Tibial nerve (tissue), 4 donors: ENCODE measurements at places on chromosomes 3 and 15. TPM values are rescaled to one million over a fixed set of nuclear protein-coding genes. Genes with fewer than 3 reads are reported as not detected.

The PSMD6 gene
- 47.4 TPM for total RNA-seq

DNA sequence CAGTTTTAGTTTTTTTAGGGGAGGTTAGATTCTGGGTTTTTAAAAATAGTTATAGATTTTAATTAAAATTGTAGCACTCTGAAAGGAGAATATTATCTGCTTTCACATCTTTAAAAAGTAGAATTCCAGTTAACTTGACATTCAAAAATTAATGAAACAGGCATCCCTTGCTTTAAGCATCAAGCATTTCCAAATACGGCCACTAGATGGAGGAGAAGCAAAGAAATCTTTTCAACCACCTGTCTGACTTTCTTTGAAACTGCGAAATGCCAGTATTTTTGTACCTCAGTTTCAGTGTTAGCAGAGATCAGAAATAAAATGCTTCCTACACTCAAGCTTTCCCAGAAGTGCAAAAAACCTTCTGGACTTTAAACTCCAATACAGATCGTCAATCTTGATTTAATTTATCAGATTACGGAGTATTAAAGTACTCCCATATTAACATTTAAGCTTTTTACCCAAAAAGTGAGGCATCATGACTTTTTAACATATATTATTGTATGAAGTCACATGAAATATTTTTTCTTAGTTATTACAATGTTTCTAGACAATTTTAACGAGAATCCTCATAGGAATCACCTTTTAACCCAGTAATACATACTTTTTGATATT, 153.3 kb downstream of the P3H2 start:
- peak; percentile 83 for DNase-seq
- H3K27ac ChIP-seq = no peak overlapping the region

- no peak for DNase-seq
- no peaks in the 10 kb centered on the region for H3K4me1 ChIP-seq
- no peak overlapping the region for H3K4me3 ChIP-seq
- H3K36me3 ChIP-seq = no peaks in the 10 kb centered on the region
- no peaks in the 10 kb centered on the region for H3K27me3 ChIP-seq
These were observed 44.3 kb upstream of the APEH start for GRCh38 chr3:49629866-49630265.

DNA sequence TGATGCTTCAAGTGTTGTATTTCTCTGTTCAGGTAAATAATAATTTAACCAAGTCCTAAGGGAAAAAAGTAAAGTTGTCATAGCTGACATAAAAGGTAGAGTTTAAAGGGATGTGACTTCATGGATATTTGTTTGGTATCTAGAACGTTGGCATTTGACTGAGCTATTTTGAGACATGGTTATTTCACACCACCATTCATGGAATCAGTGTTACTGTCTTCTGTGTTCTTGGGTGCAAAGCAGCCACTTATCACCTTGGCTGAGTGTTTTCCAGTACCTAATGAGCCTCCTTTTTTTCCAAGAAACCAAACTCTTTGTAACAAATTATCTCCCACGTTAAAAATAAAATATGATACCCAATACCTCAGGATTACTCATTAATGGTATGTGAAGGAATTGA, 155.8 kb downstream of the GHSR start:
- no peak overlapping the region for H3K4me3 ChIP-seq
- H3K4me1 ChIP-seq = no peaks in the 10 kb centered on the region
- DNase-seq = no peak
- H3K36me3 ChIP-seq = no peaks in the 10 kb centered on the region

GRCh38 chr3:138260611-138261010, 69.0 kb downstream of the NME9 start:
- H3K4me1 ChIP-seq = no peaks in the 10 kb centered on the region
- H3K36me3 ChIP-seq = peaks cover 42% of the 10 kb centered on the region
- no peaks in the 10 kb centered on the region for H3K27me3 ChIP-seq
- no peak overlapping the region for H3K27ac ChIP-seq

DNA sequence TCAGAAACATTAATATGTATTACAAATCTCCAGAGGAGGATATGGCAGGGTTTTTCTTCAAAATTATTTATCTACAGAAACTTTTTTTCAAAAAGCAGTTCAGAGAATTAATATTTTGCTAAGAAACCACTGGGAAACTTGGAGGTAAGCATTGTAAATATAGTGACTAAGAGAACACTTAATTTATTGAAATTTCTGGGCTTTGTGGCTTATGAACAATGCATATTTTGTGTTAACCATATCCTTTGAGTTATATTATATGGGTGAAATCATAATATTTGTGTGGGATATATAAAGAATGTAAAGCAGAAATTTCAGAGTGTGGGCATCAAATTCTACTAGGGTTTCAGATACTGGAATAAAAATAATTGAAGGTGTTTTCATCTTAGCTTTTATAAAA, 1059.2 kb downstream of the ZPLD1 start:
- no peaks in the 10 kb centered on the region for H3K4me1 ChIP-seq
- no peak overlapping the region for H3K4me3 ChIP-seq
- DNase-seq = no peak
- no peaks in the 10 kb centered on the region for H3K36me3 ChIP-seq
- no peaks in the 10 kb centered on the region for H3K27me3 ChIP-seq

- no peak overlapping the region for H3K27ac ChIP-seq
- H3K4me3 ChIP-seq = no peak overlapping the region
- H3K36me3 ChIP-seq = no peaks in the 10 kb centered on the region
- no peak for DNase-seq
- no peaks in the 10 kb centered on the region for H3K4me1 ChIP-seq
- H3K27me3 ChIP-seq = no peaks in the 10 kb centered on the region
These were observed 47.3 kb downstream of the SSUH2 start for GRCh38 chr3:8597219-8597853.

GRCh38 chr15:47477341-47477740, 240.0 kb upstream of the SEMA6D start:
- no peak for DNase-seq
- no peaks in the 10 kb centered on the region for H3K36me3 ChIP-seq
- H3K4me1 ChIP-seq = peaks cover 12% of the 10 kb centered on the region
- no peak overlapping the region for H3K4me3 ChIP-seq

- H3K4me3 ChIP-seq = no peak overlapping the region
- no peaks in the 10 kb centered on the region for H3K36me3 ChIP-seq
These were observed 265.8 kb upstream of the ZNF717 start for GRCh38 chr3:76051145-76051544.

GRCh38 chr3:105527949-105528348, 161.2 kb downstream of the ALCAM start:
- peaks cover 3% of the 10 kb centered on the region for H3K4me1 ChIP-seq
- H3K27me3 ChIP-seq = no peaks in the 10 kb centered on the region
- no peak for DNase-seq
- H3K27ac ChIP-seq = no peak overlapping the region
- H3K4me3 ChIP-seq = no peak overlapping the region
- H3K36me3 ChIP-seq = peaks cover 9% of the 10 kb centered on the region

DNA sequence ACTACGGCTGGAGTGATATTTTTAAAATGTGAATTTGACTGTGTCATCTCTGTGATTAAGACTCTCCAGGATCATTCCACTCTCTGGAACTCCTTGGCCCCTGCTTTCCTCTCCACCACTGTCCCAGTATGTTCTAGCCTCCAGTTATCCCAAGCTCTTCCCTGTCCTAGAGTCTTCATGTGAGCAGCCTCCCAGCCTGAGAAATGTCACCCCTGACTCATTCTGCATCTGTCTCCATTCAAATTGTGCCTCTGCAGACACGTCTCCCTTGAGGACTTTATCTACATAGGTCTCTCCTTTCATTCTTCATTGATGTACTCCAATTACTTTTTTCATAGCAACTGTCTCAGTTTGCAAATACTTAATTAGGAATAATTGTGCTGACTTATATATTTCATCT, 317.7 kb upstream of the ADAMTS9 start:
- DNase-seq = no peak
- H3K27ac ChIP-seq = peak overlapping the region; percentile 60
- no peaks in the 10 kb centered on the region for H3K27me3 ChIP-seq
- H3K4me3 ChIP-seq = no peak overlapping the region
- peaks cover 5% of the 10 kb centered on the region for H3K36me3 ChIP-seq
- H3K4me1 ChIP-seq = peaks cover 6% of the 10 kb centered on the region
